HEK293T (cell line): ENCODE measurements at places on chromosomes 2 and 18.

GRCh38 chr2:215793747-215794595 is 219.4 kb downstream of the MREG start:
- no peak for DNase-seq

- no peak for DNase-seq
Observed at GRCh38 chr2:197233473-197233872, 77.1 kb downstream of the ANKRD44 start.

DNA sequence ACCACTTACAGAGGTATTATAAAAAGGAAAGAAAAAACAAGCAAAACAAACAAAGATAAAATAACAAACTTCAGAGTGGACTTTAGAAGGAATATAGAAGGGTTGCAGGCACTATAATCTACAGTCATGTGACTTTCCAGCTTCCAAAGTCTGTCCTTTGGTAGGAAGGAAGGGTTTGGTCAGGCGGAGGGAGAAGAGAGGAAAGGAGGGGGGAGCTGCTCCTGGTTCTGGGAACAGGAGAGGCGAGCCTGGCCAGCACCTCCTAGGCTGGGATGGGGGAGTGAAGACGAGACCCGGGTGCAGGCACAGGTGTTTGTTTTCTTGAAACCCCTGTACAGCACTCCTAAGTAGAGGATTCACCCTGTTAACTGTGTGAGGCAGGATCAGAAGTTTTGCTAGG is 53.8 kb upstream of the GATA6 start:
- DNase-seq, result no peak

GRCh38 chr2:11790228-11790627 is 43.8 kb downstream of the LPIN1 start:
- DNase-seq, result no peak

DNA sequence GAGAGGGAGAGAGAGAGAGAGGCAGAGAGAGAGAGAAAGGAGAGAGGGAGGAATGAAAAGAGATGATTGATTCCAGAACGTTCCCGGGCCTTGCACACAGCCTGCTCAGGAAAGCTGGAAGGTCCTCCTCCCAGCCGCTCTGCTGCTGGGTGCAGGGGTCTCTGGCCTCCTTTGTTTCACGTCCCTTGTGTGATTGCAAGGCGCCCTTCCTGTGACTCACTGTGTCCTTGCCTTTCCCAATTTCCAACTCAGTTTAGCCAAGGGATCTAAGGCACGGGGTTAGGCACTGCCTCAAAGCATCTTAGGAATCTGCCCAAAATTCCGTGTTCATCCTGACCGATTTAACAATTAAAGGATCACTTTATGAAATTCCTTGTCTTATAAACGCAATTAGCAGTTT is 221.2 kb downstream of the KLHL29 start:
- DNase-seq, result no peak

- DNase-seq, result no peak
Observed at GRCh38 chr2:20595439-20596192, 55.3 kb downstream of the HS1BP3 start.

DNA sequence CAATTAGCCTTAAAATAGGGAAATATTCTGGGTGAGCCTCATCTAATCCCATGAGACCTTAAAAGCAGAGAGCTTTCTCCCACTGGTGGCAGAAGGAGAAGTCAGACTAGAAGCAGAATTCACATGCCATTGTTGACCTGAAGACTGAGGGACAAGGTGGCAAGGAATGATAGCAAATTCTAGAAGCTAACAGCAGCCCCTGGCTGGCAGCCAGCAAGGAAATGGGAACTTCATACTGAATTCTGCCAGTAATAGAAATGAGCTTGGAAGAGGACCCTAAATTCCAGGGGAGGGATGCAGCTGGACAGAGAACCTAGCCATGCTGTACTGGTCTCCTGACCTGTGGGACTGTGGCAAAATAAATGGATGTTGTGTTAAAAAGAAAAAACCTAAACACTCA is 19.5 kb downstream of the B3GNT7 start:
- no peak for DNase-seq

- no peak for DNase-seq
Observed at GRCh38 chr2:174931724-174932123, 73.5 kb downstream of the CHN1 start.

DNA sequence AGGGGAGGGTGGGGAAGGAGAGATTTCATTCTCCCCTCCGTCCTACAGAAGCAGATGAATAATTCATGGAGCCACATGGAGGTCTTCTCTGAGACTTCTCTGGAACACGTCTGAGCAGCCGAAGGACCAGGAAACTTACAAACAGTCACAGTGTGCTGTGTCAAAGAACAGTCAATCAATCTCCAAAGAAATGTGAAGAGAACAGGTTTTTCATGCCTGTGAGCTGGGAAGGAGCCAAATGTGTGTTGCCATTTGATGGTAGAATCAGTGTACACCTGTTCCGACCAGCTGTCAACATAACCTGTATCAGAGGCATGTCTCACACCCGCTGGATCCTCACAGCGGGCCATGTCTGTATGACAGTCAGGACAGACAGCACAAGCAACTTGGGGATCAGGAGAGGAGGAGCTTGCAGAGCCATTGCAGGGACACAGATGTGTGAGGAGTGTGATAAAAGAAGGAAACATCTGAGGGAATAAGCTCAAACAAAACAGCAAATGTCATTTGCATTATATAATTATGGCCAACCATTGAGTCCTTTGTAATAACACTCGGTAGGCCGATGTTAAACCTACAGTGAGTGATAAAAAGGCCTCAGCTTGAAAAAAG is 298.5 kb downstream of the EN1 start:
- no peak for DNase-seq

- DNase-seq, result no peak
Observed at GRCh38 chr2:222296311-222296741, 2.5 kb downstream of the PAX3 start.

GRCh38 chr2:11042841-11043240 is 112.4 kb upstream of the SLC66A3 start:
- no peak for DNase-seq

DNA sequence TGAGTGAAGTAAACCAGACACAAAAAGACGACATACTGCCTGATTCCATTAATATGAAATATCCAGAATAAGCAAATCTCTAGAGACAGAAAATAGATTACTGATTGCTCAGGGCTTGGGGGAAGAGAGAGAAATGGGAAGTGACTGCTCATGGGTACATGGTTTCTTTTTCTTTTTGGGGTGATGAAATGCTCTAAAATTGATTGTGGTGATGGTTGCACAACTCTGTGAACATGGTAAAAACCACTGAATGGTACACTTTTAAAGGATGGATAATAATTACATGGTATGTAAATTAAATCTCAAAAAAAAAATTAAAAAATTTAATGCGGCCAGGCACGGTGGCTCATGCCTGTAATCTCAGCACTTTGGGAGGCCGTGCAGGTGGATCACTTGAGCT is 39.3 kb downstream of the RPL31 start:
- no peak for DNase-seq

DNA sequence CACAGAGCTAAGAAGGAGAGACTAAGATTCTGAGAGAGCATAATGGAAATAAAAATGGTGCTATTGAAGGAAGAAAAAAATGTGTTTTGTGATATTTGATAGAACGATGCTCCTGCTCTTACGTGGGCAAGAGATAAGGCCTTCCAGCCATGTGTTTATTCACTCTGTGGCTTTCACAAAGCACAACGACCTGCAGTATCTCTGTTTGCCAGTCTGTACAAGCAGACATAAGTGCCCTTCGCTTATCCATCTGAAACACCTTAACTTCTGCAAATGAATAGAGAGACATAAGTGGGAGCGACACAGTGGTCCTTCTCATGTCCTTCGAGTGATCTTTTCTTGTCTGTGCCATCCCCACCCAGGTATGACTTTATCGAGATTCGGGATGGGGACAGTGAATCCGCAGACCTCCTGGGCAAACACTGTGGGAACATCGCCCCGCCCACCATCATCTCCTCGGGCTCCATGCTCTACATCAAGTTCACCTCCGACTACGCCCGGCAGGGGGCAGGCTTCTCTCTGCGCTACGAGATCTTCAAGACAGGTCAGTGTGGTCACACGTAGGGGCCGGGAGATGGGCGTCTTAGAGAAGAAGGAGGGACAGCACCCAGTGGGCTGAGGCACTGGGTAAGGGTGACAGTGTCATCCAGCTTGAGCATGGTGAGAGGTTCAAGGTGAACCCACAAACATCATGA is 33.7 kb downstream of the NRP2 start:
- no peak for DNase-seq

GRCh38 chr2:64812285-64812684 is 158.6 kb upstream of the SERTAD2 start:
- DNase-seq, result no peak

- no peak for DNase-seq
Observed at GRCh38 chr2:149331023-149331400, 625 bp downstream of the LYPD6 start.

DNA sequence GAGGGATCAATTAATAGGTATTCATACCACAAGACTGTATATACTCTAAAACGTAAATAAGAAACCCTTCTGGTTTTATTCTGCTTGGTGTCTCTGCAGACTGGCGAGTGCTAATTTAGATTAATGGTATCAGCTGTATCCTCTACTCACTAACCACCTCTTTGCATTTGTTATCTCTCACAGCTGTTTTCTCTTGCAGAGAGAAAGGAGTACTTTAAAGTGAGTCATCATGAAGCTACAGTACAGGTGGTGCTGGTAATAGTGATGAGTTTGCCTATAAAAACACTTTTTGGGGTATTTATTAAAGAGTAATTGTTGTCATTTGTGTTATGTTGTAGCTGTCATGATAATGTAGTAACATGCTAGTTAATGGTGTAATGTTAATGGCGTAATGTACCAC is 147.7 kb downstream of the NETO1 start:
- DNase-seq, result no peak

DNA sequence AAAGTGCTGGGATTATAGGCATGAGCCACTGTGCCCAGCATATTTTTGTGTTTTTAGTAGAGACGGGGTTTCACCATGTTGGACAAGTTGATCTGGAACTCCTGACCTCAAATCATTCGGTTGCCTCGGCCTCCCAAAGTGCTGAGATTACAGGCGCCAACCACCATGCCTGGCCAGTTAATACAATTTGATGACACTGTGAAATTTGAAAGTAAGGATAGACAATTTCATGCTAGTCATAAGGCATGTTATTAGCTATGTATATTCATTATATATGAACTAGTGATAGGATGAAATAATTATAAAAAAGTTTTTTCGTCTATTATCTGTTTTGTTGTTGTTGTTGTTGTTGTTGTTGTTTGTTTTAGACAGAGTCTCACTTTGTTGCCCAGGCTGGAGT is 8.6 kb upstream of the RIF1 start:
- DNase-seq, result no peak

- no peak for DNase-seq
Observed at GRCh38 chr2:84846041-84846663, 34.7 kb downstream of the TRABD2A start.
